GM12864 (cell line): ENCODE measurements at places on chromosomes 11 and 22.

- DNase-seq: no peak
Measured at GRCh38 chr11:15674756-15675155, 560.0 kb downstream of the INSC start.

DNA sequence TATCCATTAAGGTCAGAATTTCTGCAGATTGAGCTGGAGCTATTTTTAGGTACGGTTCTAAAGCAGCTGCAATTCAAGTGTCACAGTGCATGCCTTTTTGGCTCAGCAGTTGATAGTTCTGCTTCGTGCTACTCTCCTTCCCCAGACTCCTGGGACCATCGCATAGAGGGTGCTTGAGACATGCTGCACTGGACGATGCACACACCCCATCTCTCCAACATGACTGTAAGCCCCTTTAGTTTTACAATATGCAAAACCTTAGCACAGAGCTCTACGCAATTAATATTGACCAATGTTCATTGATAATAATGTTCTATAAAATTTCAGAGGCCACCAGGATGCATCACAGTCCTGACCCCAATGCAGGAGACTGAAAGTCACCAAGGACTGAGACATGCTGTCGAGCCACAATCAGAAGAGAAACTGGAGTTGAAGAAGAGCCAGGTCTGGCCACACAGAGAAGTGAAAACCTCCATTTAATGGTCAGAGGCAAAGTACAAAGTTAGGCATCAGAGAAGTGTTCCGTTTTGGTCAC, 120.9 kb upstream of the ZC3H12C start:
- DNase-seq: no peak

DNA sequence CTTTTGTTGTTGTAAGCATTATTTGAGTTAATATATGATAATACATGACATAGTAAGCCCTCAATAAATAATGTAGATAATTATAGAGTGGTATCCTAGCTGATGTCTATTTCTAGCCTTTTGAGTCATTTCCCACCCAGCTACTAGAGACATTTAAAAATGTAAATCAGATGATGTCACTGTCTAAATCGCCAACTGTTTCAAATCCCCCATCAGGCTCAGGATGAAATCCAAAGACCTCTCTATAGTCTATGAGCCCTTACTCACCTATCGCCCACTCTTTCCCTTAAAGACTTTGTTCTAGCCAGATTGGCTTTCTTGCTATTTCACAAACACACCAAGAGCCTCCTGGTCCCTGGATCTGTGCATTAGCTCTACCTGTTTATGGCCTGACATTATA, 135.4 kb upstream of the PLET1 start:
- DNase-seq: no peak

DNA sequence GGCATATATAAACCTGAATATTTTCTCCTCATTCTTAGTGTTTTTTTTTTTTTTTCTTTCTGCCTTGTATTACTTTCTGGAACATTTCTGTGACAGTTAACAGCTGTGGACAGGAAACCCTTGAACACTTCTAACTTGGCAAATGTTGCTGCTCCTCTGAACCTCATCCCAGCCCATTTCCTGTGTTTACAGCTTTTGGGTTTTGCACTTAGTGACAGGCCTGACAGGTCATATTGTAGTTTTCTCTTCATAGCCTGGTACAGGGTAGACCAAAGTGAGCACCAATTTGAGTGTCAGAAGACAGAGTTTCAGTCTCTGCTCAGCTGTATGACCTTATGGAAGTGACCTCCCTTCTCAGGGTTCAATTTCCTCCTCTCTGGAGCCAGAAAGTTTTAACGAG, 91.6 kb downstream of the STIM1 start:
- DNase-seq: peak; percentile 60

- no peak for DNase-seq
Measured at GRCh38 chr22:30232716-30233218, 13.8 kb downstream of the LIF start.

DNA sequence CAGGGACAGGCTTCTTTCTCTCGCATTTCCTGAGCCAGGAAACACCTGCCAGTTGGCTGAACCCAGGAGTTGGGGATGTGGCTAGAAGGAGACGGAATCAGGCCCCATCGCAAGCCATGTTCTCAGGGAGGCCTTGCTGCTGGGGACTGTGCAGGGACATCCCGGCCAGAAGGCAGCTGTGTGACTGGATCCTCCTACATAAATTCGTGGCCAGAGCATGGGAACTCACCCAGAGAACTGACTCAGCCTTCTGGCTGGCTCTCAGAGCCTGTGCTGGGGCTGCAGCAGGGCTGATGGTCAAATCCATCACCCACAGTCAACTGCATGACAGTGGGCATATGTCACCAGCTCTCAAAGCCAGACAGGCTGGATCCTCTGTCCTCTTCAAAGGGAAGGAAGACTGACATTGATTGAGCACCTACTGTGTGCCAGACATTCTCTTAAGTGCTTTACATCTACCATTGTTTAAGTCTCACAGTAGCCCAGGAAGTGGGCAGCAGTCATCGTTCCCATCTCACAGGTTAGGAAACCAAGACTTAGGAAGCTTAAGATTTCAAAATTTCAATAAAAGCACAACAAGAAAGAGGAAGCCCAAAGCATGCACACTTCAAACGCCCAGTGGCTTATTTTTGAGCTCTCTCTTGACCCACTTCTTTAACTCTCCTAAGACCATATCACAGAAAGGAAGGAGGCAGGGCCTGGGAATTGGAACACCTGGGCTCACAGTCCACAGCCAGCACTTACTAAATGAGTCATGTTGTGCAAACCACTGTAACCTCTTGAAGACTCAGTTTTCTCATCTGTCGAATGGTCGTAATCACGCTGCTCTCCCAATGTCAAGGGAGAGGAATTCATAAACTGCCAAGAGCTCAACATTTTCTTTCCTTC, 30.9 kb upstream of the CACNG2 start:
- DNase-seq: no peak
